Sigmoid colon (tissue), 7 donors: ENCODE measurements at places on chromosomes 6 and 20. TPM values are rescaled to one million over a fixed set of nuclear protein-coding genes. Genes with fewer than 3 reads are reported as not detected.

The PLN gene
- 14.6 TPM for polyA plus RNA-seq

The SSTR4 gene
- not detected for polyA plus RNA-seq

DNA sequence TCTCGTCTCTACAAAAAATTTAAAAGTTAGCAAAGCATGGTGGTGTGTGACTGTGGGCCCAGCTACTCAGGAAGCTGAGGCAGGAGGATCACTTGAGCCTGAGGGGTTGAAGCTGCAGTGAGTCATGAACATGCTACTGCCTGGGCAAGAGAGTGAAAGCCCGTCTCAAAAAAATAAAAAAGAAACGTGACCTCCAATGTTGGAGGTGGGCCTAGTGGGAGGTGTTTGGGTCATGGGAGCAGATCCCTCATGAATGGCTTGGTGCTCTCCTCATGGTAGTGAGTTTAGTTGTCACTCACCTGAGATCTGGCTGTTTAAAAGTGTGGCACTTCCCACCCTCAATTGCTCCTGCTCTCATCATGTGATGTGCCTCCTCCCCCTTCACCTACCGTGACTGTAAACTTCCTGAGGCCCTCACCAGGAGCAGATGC lies 24.3 kb downstream of the RBL1 start:
- DNase-seq, result no peak

DNA sequence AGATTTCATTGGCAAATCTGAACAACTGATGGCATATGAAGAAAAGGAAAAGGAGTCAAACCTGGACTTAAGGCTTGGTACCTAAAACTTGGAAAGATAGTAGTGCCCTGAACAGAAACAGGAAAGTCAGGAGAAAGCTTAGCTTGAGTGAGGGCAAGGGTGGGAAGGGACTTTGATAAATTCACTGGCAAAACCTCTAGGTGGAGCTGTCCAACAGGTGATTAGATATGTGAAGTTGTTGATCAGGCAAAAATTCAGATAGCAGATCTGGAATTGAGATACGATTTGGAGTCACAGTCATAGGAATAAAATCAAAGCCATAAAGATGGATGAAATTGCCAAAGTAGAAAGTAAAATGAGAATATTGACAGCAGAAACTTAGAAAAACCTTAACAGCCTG lies 16.1 kb upstream of the ZNF292 start:
- DNase-seq, result no peak

DNA sequence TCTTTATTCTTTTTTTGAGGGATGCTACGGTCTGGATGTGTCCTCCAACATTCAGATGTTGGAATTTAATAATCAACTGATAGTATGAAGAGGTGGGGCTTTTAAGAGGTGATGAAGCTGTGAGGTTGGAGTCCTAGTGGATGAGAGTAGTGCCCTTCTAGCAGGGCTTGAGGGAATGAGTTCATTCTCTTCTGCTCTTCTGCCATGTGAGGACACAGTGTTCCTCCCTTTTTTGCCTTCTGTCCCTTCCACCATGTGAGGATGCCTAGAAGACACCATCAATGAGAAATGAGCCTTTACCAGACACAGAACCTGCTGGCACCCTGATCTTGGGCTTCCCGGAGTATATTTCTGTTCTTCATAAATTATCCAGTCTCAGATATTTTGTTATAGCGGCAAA lies 82.1 kb upstream of the MLIP start:
- DNase-seq, result no peak

GRCh38 chr20:4465855-4466545 lies 255.7 kb upstream of the PRND start:
- no peak for DNase-seq

The IRF4 gene
- polyA plus RNA-seq, result 9.3 TPM

GRCh38 chr20:9615766-9616454 lies 101.5 kb downstream of the LAMP5 start:
- no peak for DNase-seq

The LY86 gene
- polyA plus RNA-seq, result 6.6 TPM

The PPARD gene
- 75.4 TPM for polyA plus RNA-seq

The DHX35 gene
- polyA plus RNA-seq, result 10.3 TPM

- DNase-seq, result no peak
Measured at GRCh38 chr20:18255526-18255925, 32.8 kb upstream of the ZNF133 start.

GRCh38 chr20:42678895-42679294 lies 510.8 kb downstream of the PTPRT start:
- no peak for DNase-seq

The BTNL2 gene
- polyA plus RNA-seq, result not detected

DNA sequence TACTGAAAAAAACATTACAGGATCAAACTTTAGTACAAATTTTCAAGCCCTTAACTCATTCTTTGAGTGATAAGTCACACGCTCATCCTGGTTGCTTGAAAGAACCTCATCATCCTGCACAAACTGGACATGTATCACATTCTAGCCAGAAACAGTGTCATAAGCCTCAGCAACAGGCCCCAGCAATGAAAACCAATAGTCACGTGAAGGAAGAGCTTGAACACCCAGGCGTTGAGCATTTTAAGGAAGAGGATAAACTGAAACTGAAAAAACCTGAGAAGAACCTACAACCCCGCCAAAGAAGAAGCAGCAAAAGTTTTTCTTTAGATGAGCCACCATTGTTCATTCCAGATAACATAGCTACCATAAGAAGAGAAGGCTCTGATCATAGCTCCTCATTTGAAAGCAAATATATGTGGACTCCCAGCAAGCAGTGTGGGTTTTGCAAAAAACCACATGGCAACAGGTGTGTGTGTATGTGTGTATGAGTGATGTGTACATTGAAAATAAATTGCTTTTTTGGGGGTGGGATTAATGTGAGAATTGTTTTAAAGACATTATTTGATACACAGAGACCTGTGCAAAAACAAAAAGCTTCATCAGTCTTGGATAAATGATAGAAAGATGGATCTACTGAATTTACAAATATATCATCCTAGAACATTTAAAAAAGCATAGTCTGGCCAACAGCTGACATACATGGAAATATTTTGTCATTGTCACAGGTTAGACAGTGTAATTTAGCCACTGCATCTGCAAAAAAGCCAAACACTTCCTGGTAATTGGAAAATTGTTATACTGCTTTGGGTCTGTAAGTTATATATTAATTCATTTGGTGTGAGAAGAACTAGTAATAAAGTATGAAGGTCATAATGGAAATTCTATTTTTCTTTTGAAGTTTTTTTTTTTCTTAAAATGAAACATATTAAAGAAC lies 50.1 kb downstream of the PHF3 start:
- DNase-seq, result no peak

DNA sequence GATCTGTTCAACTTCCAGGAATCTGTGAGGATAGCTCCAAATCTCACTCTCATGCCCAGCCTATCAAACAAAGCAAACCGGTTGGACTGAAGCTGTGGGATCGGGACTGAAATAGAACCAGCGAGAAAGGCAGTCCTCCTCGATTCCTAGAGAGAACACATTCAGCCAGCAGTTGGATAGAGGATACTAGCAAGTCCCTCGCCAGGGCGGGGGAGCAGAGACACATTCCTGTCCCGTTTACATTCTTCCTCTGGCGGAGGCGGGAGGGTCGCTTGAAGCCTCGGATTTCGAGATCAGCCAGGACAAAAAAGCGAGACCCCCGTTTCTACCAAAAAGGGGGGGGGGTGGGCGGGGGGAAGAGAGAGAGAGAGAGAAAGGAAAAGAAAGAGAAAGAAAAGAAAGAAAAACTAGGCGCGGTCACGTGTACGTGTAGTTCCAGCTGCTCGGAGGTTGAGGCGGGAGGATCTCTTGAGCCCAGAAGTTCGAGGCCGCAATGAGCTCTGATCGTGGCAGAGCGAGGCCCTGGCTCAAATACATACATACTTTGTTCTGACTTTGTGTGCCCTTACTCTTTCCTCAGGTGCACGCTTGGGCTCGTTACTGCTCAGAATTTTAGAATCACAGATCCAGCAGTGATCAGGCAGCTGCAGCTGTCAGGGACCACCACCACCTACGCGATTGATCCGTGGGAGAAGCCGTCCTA lies 19.5 kb downstream of the ZNF311 start:
- peak; percentile 93 for DNase-seq

GRCh38 chr20:36778831-36779655 lies 5.5 kb upstream of the DSN1 start:
- DNase-seq, result no peak

DNA sequence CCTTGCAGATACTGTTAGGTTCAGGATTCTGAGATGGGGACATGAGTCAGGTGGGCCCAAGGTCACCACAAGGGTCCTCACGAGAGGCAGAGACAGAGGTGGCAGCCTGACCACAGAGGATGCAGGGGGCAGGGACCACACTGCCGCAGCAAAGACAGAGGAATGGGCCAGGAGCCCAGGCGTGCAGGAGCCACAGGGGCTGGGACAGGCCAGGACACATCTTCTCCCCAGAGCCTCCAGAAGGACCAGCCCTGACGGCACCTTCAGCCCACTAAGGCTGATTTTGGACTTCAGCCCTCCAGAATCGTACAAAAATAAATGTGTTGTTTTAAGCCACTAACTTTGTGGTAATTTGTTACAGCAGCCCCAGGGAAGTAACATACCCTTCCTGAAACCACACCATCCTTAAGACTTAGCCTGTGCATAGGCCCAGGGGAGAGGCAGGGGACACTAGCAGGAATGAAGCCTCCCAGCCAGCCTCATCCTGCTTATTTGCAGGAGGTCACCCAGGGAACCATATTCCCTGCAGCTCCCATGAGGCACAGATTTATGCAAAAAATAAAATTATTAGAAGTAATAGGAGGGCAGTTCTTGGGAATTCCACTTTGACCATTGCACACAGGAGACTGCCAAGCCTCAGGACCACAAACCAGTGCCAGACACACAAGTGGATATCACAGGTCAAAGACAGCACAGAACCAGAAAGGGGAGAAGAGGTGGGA lies 119.3 kb upstream of the CST7 start:
- DNase-seq, result peak; percentile 40

DNA sequence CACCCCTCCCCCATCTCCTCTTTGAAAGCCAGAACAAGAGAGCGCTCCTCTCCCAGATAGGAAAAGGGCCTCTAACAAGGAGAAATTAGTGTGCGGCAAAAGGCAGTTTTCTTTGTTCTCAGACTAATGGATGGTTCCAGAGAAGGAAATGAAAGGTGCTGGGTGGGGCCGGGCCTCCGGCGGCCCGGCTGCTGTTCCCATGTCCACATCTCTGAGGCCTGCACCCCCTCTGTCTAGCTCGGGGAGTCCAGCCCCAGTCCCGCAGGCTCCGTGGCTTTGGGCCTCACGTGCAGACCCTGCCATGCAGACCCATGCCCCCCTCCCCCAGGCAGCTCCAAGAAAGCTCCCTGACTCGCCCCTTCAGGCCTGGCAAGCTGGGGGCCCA lies 35.8 kb upstream of the MRGBP start:
- DNase-seq, result no peak

The NMBR gene
- polyA plus RNA-seq, result not detected

The EYA2 gene
- 11.8 TPM for polyA plus RNA-seq

DNA sequence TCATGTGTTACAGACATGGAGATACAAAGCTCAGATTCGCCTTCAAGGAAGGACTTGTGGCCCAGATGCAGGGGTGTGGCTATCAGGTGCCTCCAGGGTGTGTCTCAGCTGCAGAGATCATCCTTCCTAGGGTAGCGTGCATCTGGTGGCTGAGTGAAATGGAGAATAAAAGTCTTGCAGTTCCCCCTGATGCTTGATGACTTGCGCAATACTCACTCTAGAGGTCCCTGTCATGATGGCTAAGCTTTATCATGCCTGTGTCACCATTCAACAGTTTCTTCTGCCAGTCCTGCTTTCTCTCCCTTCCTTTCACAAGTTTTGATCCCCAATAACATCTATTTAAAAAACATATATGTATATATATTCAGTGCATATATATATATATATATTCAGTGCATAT lies 228.1 kb downstream of the PAX1 start:
- no peak for DNase-seq

The ZC3H12D gene
- polyA plus RNA-seq, result 8.3 TPM

The TPX2 gene
- 4.9 TPM for polyA plus RNA-seq

The BPIFB1 gene
- polyA plus RNA-seq, result not detected

DNA sequence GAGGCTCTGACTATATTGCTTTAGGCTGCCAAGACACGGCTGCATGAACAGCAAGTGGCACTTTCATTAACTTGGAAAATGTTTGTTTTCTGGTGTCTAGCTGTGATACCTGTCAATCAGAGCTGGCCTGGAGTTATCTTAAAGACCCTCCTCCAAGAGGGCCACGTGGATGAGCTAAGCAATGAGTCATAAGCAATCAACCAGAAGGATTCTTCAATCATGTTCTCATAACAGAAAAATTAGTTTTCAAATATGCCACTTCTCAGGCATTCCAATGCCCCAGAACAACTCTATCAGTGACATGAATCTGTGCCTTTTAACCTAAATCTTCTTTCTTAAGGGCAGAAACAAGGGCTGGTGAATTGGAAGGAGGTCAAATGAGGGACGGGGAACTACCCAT lies 283.0 kb downstream of the HTR1B start:
- DNase-seq, result no peak

DNA sequence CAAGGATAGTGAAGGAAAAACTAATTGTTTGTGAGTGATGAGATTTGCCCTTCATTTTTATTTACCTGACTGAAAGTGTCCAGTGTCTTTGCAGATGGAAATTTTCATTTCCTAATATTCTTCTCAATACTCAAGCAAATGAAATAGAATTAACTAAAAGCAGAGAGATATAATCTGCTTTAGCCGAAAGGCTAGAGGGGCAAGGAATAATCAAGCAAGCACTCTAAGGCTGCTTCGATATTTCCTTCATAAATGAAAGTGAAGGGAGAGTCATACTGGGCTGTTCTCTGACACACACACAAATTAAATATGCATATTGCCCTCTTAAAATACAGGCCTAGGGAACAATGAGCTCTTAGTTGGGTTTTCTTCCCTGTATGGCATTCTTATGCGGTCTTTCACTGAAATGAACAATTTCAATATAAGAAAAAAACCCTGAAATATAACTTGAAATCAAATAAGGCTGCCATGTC lies 47.5 kb upstream of the POPDC3 start:
- no peak for DNase-seq

- DNase-seq, result no peak
Measured at GRCh38 chr6:29723666-29724588, 693 bp downstream of the HLA-F start.

GRCh38 chr20:16311756-16312155 lies 261.5 kb downstream of the KIF16B start:
- no peak for DNase-seq

The ADGRF1 gene
- not detected for polyA plus RNA-seq
